ENCODE measurements at places on chromosomes 7 and 10.

DNA sequence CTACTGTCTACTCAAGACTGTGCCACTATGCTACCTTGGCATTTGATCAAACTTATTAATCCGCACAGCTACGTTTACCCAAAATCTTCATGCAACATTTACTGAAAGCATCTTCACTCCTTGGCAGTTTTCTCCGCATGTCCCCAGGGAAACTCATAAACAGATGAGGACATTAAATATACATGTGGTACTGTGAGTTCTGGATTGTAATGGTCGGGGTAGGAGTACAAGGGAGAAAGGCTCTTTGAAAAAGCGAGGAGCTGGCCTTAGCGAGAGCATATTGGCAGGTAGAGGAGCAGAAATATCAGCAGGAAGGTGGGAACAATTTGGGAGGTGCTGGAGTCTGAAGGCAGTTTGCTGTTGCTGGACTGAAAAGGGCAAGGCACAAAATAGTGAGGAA, 107.1 kb upstream of the NOBOX start:
- DNase-seq = no peak

GRCh38 chr7:45343746-45344145, 186.2 kb downstream of the RAMP3 start:
- no peak for DNase-seq

DNA sequence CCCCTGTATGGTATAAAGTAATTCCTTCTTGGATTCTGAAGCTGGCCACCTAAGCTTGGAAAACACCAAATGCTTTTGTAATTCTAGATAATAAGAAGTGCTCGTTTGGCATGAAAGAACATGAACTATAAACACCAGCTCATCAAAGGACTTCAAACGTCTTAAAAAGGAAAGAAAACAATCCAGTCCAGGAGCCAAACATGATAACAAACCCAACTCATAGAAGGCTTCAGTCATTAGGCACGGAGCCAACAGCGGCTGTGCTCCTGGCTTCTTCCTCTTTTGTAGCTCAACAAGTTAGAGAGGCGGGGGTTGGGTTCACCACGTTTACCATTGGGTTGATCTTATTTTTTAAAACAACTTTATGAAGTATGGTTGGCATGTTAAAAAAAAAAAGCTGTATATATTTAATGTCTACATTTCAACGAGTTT, 56.4 kb upstream of the ECHDC3 start:
- DNase-seq = peak; percentile 48

DNA sequence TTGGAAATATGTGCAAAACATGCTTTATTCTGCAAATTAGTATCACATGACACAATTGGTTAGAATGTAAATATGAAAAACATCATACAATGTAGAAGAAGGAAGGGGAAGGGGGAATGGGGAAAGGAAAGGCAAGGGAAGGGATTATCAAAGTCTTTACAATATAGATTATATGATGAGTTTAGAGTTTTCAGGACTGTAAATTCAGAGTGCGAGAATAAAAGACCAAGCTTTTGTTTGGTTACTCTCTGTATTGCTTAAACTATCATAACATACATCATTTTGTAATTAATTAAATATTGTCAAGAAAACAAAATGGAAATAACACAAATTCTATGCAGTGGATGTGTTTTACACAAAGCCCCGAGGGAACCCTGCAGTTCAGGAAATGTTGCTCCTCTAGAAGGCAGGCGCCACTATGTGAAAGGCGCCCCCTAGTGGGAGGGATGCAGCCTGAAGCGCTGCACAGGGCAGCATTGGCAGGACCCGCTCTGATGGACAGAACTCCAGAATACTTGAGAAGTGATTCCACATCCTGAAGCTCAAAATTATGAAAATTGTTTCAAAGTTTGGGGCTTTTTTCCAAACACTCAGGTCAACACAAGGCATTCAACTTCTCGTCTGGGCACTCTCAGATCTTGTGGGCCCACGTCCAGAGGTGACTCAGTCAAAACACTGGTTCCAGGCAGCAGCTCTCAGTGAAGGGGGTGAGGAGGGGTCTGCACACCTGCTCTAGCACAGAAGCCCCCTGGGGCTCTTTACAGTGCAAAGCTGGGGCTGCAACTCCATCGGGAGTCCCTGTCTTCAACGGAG, 31.6 kb upstream of the TMEM254 start:
- DNase-seq = peak; percentile 63

- DNase-seq = no peak
Measured at GRCh38 chr10:49115015-49115795, at the start of gene VSTM4. VSTM4 (minus strand) TSS chr10:49115522; CDS start chr10:49115485, 37 bp downstream.

DNA sequence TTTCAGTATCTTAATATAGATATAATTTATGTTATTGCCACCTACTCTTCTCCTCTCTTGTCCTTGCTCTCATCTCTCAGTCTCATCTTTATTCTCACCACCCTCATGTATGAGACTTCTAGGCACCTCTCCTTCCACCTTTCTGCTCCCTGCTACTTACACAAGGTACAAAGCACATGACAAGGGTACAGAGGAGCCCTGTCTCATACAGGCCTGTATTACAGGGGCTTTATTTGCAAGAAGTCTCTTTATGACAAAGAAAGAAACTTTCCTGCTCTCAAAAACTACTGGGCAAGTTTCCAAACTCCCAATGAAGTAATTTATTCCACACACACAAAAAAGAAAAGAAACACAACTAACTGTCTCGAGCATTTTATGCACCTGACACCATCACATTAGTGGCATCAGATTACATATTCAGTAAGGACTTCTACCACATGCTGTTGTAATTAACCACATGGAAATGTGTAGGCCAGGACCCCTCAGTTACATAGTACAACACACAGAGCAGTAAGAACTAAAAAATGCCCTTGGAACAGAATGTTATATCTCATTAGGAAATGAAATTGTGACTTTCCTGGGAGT, 253.1 kb downstream of the FZD1 start:
- DNase-seq = no peak

DNA sequence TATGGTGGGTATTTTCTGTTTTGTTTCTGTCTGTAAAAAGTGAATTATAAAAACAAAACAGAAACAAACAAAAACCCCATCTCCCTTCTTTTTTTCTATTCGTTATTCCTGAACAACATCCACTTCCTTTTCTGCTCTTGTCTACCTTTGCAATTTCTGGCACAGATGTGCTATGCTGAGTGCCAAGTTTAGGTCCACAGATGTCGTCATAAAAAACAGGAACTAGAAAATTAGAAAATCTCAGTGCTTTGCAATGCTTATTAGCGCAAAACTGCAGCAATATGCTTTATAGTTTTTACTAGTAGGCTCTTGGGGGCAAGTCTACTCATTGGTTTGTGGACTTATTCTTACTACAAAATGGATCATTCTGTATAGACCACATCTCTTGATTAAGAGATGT, 94.2 kb upstream of the PRKCQ start:
- DNase-seq = no peak

DNA sequence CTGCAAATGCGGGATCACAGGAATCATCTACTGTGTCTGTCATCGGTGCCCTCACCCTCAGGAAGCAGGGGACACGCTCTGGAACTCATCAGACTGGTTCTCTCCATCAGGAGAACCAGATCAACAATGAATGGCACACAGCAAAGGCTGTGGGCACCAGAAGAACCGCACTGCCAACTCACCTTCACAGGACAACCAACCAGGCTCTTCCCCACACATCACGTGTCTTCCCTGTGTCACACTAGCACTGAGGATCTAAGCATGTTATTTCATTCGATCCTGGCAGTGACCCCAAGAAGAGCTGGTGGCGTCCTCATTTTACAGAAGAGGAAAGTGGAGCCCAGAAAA, 106.1 kb downstream of the TNS3 start:
- DNase-seq = no peak

- no peak for DNase-seq
Measured at GRCh38 chr7:55641273-55641691, 69.0 kb upstream of the VOPP1 start.

DNA sequence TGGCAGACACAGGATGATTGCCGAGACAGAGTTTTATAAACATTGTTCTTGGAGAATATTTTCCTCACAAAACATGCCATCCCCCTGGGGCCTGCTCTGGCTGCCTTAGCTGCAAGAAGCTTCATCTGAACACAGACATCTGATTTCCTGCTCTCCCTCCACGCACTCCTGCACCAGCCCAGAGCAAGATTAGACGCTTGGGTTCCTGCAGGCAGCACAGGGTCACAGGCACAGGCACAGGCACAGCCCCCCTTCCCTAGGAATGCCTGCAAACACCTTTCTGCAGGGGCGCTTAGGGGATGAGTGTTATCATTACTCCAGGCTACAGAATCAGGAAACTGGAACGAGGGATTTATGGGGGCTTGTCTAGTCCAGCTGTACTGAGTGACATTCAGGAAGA, 450.3 kb downstream of the GRID1 start:
- no peak for DNase-seq

DNA sequence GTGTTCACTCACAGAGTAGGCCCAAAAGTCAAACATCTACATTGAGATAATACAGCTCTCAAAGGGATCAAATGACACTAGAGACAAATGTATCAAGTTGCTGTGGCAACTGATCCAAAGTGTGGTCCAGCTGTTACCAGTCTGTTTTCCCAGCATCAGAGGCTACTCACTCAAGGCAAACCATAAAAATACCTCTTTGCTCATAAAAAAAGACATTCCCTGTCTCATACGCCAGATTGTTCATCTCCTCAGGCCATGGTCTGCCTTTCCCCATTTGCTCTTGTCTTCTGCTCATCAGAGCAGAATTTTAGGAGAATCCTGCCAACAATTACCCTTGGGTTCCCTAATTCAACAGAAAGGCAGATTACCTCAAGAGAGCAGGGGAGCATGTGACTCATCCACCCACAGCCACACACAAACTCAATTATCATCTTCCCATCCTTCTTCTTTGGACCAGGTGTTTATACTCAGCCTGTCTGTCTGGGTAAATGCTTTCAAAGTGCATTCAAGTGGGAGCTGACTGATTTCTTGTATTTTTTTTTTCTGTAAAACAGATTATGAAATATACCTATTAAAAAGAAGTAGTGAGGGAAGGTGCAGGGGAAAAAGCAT, 226.5 kb upstream of the HPS1 start:
- DNase-seq = no peak

DNA sequence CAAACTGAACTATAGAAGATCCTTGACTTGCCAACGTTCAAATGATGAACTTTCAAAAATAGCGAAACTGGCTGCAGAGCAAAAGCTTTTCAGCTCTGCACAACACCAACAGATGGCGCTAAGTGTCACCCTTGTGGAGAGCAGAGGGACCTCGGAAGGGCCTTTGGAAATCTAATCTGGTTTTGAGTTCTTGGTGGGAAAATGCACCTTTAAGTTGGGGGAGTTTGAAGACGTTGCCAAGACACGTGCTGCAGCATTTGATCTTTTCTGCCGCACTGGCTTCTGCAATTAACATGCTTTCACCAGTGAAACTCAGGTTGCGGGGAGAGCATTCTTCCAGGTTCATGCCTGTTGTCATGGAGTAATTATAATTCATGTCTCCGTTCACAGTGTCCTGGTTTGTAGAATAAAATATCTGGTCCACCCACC, 26.3 kb upstream of the WDR11 start:
- no peak for DNase-seq

DNA sequence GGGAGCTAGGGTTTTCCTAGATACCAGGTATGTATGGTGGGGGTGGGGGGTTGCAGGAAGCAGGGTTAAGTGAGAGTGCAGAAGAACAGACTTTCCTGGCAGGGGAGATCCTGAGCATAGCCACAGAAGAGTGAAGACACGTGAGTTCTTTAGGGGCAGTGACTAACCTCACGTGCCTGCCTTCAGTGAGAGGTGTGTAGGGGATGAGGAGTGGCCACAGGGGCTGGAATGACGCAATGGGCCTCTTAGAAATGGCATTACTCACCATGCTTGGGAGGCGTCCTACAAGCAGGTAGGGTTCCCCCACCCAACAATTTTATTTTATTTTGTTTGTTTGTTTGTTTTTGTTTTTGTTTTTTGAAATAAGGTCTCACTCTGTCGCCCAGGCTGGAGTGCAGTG, 698.6 kb upstream of the NRP1 start:
- DNase-seq = no peak

DNA sequence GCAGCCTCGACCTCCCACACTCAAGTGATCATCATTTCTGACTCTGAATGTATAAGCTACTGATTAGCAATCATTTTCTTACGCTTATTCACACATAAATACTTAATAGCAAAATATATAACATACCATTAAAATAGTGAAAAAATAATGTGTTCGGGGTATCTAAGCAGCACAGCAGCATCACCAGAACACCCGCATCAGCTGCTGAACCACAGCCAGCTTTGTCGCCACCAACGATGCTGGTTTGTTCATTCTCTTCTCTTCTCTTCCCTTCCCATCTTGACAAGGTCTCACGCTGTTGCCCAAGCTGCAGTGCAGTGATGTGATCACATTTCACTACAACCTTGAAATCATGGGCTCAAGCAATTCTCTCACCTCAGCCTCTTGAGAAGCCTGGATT, 425.1 kb upstream of the LRGUK start:
- no peak for DNase-seq

DNA sequence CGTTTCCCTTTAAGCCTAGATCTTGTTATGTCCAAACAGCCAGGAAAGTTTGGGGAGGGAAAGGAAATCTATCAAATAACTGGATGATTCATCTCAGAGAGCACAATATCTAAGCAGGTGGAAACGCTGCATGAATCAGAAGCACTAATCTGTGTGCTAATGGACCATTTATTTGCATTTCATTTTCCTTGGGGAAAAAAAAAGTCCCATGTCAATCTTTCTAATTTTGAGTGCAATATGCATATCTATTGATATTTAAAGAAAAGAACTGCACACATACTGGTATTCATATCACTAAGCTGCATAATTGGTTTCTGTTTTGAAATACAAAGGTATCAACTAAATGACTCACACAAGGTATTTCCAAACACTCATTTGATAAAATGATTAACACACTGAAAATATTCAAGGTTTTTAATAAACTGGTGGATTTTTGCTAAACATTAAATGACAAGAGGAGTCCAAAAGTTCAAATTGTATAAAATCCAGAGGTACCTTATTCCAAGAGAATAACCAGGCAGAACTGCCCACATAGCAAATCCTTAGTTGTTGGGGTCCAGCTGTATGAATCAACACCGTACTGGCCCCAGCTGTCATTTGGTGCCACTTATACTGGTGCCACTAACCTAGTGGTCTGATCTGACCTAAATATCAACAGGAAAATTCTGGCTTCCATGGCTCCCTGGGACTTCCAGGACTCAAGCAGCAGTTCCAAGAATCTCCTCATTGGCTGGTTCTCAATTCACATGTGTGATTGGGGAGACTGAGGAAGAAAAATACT, 122.2 kb upstream of the SP4 start:
- no peak for DNase-seq
